ENCODE measurements at places on chromosomes 5 and 9. TPM values are rescaled to one million over a fixed set of nuclear protein-coding genes. Genes with fewer than 3 reads are reported as not detected.

NR3C1 gene
- total RNA-seq, result 80.2 TPM

GPX3 gene
- total RNA-seq, result 8.6 TPM

KIF24 gene
- total RNA-seq, result 5.8 TPM

MAP1B gene
- total RNA-seq, result 99.2 TPM

IFNA21 gene
- total RNA-seq, result not detected

PDLIM4 gene
- 17.4 TPM for total RNA-seq

GPX8 gene
- 120 TPM for total RNA-seq

SMIM32 gene
- not detected for total RNA-seq

PDE6A gene
- total RNA-seq, result 0.05 TPM

SLC4A9 gene
- 0.11 TPM for total RNA-seq

NEUROG1 gene
- total RNA-seq, result not detected

NUTM2F gene
- total RNA-seq, result not detected

KDM4C gene
- 66.1 TPM for total RNA-seq

TTC23L gene
- 1.3 TPM for total RNA-seq

CCDC192 gene
- not detected for total RNA-seq

PWWP2A gene
- 50.4 TPM for total RNA-seq

CCL28 gene
- total RNA-seq, result 1.4 TPM

MAPKAP1 gene
- 61.4 TPM for total RNA-seq

CD180 gene
- 2.5 TPM for total RNA-seq

SH3GL2 gene
- total RNA-seq, result 4.5 TPM

GPSM1 gene
- total RNA-seq, result 22.3 TPM

CSF2 gene
- not detected for total RNA-seq

OTP gene
- total RNA-seq, result not detected

PCDHA12 gene
- total RNA-seq, result 0.90 TPM

PSD2 gene
- total RNA-seq, result 0.48 TPM

MRPL36 gene
- total RNA-seq, result 19.9 TPM

DIPK1B gene
- 10.8 TPM for total RNA-seq

SLC35D2 gene
- 22.6 TPM for total RNA-seq

CYSRT1 gene
- total RNA-seq, result 0.42 TPM

LRRC19 gene
- 0.11 TPM for total RNA-seq

CYLC2 gene
- total RNA-seq, result not detected

SLC6A7 gene
- not detected for total RNA-seq

HRCT1 gene
- 0.42 TPM for total RNA-seq

FAM221B gene
- 0.21 TPM for total RNA-seq

TTLL11 gene
- 12.8 TPM for total RNA-seq

C5orf15 gene
- total RNA-seq, result 81.7 TPM

RORB gene
- 0.74 TPM for total RNA-seq

NCS1 gene
- total RNA-seq, result 32.5 TPM

FOXD4L3 gene
- total RNA-seq, result not detected

FBP2 gene
- total RNA-seq, result 2.2 TPM

PCDHGA4 gene
- 5.8 TPM for total RNA-seq

SYNPO gene
- total RNA-seq, result 6.8 TPM

GABRP gene
- 2.0 TPM for total RNA-seq

TAF11L5 gene
- not detected for total RNA-seq

FBXL7 gene
- 15.3 TPM for total RNA-seq

PCDHGC4 gene
- 6.8 TPM for total RNA-seq

ANKRD18B gene
- 7.1 TPM for total RNA-seq

GGTA1 gene
- total RNA-seq, result 10.2 TPM
